Activated CD4-positive, CD25-positive, alpha-beta regulatory T cell (primary cell): ENCODE measurements at places on chromosomes 5 and 9.

DNA sequence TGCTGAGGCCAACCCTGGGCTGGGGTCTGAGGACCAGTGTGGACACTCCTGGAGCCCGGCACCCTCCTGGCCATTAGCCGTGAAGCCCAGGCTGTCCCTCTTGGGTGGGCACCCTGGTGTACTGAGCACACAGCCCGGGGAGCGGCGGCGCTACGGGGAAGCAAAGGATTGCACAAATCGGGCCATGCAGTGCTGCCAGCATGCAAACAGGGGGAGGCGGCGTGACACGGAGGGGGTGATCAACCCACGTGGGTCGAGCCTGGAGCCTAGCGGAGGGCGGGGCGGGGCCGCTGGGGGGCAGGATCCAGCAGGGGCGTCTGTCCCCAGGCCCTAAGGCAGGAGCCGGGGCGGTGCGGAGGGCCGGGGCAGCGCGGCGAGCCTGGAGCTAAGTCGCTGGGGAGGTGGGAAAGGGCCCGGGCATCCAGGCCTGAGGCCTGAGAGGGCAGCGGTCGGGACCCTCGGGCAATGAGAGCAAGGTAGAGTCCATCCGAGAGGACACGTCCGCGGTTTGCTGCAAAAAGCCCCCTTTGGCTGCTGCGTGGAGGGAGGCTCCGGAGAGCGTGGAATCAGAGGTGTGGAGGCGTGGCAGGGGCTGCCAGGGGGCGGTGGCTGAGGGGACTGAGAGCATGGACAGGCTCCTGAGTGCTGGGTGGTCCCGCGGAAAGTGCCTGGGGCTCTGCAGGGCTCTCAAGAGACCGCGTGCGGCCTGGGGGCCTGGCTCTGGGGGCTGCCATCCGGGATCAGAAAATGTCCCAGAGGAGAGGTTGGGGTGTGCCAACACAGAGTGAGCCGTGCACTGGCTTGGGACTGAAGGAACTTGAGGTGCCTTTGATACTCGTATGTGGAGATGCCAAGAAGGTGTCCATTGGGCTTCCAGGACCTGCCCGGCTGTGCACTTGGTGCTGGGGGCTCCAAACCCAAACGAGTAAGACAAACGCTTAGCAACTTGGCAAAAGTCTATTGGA is 94.2 kb downstream of the BARX1 start:
- DNase-seq, result no peak

DNA sequence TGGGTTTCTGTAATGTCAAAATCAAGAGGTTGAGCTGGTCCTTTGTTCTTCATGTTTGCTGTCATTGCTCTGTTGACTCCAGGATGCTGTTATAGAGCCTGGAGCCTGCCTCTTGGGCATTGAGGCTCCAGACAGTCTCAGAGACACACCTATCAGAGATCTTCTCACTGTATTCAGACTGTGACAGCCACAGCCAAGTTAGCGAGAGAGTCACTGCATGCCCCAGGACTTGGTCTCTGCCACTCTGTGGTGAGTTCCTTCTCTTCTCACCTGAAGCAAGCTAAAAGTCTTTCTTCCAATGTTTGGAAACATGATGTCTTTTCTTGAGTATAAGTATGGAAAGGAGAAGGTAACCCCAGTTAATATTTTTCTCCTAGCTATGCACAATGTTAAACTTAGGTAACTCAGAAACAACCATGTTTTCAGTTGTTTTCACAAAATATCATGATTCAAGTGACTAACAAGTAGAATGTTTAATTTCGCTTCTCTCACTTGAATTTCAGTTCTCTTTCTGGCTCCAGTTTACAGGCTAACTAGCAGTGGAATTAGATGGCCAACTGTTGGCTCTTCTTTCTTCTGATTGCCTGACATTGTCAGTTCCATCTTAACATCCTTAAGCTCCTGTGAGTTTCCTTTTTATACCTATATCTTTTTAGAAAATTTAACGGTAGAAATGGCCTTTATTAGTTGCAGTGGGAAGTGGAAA is 20.6 kb upstream of the ZFYVE16 start:
- DNase-seq, result no peak

DNA sequence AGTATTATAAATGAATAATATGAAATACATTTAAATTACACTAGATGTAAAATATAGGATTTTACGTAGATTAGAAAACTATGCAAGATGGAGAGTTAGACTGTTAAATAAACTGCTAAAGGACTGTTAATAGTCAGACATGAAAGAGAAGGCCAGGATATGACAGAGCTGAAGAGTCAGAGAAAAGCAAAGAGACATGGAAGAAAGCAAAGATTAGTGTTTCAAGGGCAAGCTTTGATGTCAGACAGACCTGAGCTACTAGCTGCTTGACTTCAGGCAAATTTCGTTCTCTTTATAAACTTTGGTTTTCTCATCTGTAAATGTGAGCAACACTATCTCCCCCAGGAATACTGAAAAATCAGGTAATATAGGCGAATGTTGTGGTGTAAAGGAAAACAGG is 161.3 kb downstream of the RAPGEF6 start:
- DNase-seq, result no peak

DNA sequence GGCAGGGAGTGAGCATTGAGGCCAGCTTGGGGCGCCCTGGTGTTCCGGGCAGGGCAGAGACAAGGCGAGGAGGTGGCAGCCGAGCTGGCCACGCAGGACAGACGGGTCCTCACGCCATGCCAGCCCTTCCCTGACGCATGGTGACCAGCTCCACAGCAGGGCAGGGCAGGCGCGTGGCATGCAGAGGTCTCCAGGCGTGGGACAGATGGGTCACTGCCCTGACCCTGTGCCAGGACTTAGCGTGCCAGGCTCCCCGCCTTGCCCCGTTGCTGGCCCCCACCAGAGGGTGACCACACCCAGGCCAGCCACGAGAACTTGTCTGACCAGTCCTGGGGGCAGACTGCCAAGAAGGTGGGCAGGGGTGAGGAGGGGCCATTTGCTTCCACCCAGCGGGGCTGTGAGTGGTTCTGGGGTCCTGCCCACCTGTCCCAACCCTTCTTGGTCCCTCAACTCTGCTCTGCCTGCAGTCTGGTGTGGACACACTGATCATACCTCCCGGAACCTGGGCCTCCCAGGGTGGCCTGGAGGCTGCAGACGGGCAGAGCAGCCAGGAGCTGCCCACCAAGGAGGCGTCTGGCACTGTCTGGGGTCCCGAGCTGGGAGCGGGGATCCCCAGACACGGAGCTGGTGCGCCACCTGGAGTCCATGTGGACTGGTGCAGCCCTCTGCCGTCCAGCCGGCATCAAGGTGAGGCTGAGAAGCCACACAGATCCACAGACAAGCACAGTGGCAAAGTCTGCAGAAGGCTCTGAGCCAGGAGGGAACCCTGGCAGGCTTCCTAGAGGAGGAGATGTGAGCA is at the start of gene RNF224:
Gene RNF224, plus strand, starts transcription at position 449 of the 799 bp plus-strand sequence. CDS start 834 bp downstream, outside the sequence.
- DNase-seq, result peak; percentile 66

- DNase-seq, result no peak
Measured at GRCh38 chr5:66180282-66181155, 36.4 kb downstream of the SREK1 start.

DNA sequence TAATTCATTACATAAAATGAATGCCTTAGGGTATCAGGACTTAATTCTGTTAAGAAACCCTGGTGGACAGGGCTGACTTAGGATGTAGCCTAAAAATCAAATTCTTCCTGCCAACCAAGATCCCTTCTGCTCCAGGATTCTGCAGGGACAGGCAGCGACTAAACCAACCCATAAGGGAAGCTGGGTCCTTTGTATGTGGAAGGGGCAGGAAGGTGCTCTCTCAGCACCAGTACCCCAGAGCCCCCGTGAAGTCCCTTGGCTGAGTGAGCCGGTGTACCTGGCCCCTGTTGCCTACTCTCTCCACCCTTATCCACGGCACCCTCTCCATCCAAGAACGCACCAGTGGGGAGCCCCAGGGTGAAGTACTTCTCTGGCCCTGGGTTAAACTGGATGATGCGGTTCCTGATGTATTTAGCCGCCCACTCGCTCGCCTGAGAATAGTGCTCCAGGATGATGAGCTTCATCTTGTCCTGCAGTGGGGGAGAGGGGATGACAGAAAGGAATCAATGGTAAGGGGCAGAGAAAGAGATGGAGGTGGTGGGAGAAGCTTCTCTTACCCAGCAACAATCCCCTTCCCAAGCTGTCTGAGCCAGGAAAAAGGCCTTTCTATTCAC is 1.1 kb downstream of the GNPDA1 start:
- no peak for DNase-seq

GRCh38 chr5:59596586-59597350 is 296.8 kb downstream of the PDE4D start:
- no peak for DNase-seq

DNA sequence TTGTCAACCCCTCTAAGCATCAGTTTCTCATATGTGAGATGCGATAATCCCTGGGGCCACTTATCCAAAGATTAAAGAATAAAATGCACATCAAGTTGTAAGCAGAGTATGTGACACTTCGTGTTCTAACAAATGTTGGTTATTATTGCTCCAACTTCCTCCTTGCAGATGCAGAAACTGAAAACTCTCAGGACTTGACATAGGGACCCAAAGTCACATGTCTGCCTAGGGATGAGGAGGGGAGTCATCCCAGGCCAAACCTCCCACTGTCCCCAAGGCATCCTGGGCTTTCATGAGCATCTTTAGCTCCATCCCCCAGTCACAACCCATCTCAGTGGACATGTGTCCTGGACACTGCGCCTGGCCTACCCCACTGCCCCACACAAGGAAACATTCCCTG is 27.5 kb upstream of the SYK start:
- DNase-seq, result no peak

DNA sequence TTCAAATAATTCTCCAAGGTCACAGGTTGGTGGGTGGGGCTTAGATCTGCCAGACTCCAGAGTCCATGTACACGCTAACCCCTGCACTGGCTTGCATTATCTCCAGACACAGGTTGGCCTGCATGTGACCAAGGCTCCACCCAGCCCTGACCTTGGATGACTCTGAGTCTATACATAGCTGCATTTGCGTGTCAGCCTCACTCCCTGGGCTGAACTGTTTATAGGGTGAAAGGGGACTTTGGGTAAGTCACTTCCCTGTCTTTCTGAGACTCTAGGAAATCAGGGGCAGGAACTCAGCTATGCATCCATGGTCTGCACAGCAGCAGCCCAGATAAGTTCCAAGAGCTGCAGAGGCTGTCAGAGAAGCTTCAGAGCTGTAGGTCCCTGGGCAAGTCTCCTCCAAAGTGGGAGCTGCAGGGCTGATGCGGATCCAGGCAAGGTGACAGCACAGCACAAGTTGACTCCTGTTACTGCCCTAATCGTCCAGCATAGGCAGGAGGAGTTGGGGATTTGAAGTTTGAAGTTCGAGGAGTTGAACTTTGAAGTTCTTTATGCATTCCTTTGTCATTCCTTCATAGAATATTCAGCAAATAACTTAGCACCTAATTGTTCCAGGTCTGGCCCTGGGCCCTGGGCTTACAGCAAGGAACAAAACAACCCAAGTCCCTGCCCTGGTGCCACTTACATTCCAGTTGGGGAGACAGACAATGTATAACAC is 53.4 kb downstream of the SLC22A5 start:
- no peak for DNase-seq

DNA sequence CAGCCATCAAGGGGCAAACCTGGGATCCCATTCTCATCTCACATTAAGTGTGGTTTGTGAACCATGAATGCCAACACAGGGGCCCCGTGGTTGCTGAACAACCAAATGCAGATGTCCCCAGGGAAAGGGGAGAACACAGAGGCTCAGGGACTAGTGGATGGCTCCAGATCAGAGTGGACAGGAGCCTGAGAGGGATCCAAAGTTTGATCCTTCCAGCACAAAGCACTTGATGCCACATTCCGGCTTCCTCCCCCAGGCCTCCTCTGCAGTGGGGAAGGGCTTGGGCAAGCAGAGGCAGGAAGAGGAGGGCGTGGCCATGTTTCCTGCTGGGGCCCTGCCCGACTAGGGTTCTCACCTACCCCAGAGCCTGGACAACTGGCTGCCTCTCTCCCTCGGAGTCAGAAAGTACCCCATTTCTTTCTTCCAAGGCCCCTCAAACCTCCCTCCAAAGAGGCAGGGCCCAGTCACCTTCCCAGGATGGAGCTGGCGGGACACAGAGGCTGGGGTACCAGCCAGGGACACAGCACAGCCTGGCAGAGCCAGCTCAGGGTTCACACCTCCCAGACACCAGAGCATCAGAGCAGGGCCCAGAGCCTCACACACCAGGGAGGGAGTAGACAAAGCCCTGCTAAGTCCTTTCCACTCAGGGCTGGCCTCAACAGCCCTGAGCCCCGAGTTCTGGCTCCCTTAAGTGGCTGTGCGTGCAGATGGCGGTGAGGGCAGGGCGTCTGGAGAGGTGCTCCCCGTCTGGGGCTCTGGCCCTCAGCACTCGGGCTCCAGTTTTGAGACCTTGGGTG is 4.3 kb upstream of the RNF44 start:
- no peak for DNase-seq

- DNase-seq, result no peak
Measured at GRCh38 chr5:145072889-145073288, 762.3 kb downstream of the PRELID2 start.

GRCh38 chr5:141149812-141150211 is at the start of gene PCDHB6:
Gene PCDHB6 (plus strand): TSS chr5:141150057. CDS start chr5:141150258, 201 bp downstream.
- DNase-seq, result no peak

GRCh38 chr9:20197976-20198685 is 409.3 kb upstream of the SLC24A2 start:
- no peak for DNase-seq

DNA sequence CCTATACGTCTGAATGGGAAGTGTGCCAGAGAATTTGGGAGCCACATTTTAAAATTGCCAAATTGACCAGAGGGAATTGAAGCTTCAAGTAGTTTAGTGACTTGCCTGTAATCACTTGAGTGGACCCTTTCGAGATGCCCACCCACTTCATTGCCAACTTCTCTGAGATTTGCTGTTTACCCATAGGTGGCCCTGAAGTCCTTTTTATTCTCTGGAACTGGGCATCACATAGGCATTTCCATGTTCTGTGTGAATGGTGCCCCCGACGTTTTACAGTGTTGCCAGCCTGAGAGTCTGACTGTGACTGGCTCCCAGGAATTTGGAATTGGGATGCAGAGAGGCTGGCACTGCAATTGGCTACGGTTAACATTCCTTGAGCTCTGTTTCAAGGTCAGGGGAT is 158.6 kb downstream of the SEMA6A start:
- DNase-seq, result no peak

DNA sequence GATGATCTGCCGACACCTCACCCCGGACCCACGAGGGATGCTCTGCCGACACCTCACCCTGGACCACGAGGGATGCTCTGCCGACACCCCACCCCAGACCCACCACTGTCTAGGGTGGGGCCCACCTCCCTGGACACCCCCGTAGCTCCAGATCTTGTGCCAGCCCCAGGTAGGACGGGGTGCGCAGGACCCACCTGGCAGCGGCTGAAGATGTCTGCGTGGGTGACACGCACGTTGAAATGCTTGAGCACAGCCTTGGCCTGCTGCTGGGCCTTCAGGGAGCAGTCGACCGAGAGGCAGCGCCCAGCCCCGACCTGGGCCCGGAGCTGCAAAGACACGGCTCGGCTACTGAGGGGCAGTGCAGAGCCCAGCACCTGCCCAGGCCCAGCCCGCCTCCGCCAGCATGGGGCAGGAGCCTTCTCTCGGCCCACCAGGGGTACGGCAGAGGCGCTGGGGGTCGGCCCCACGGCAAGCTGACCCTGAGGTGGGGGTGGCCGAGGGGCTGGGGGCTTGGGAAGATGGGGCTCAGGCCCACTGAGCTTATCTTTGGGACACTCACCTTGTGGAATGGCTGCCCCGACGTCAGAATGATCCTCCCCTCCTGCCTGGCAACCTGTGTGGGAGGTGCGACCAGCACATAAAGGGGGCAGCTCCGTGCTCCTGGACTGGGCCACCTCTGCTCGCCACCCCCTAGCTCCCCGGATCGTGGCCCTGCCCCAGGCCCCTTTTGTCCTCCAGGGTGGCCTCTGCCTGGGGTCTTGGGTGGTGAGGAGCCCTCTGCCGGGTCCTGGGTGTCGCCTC is 21.7 kb upstream of the NRARP start:
- no peak for DNase-seq
